ENCODE measurements at places on chromosomes 2 and 18.
A peak's percentile ranks its signal among the peaks of the same experiment; 100 is the strongest.

DNA sequence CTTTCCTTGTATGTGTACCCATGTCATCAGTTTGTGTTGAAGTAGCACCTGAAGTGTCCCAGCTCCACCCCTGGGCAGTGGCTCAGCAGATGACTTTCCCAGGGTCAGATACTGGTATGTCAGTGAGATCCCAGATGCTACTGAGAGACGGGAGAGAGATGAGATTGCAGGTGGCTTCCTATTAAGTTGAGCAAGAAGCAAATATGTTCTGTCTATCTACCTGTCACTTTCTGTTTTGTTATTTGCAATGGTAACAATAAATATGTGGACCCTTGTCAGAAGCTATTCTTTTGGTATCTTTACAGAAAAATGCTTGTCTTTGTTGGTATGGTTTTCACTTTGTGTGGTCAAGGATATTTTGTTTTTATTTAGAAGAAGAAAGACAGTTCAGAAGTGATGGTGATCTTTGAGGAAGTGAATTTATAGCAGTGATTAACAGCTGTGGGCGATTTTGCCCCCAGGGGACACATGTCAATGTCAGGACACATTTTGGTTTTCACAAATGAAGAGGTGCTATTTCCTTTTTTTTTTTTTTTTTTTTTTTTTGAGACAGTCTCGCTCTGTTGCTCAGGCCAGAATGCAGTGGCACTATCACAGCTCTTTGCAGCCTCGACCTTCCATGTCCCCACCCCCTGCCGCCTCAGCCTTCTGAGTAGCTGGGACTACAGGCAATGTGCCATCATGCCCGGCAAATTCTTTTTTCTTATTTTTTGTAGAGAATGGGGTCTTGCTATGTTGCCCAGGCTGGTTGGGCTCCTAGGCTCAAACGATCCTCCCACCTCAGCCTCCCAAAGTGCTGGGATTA, 21.4 kb downstream of the MGAT5 start:
- peak; percentile 93 for DNase-seq

GRCh38 chr2:241894056-241894641, 24.6 kb downstream of the RTP5 start:
- DNase-seq: no peak

- no peak for DNase-seq
These were observed 110.1 kb downstream of the MCFD2 start for GRCh38 chr2:46805401-46805951.

DNA sequence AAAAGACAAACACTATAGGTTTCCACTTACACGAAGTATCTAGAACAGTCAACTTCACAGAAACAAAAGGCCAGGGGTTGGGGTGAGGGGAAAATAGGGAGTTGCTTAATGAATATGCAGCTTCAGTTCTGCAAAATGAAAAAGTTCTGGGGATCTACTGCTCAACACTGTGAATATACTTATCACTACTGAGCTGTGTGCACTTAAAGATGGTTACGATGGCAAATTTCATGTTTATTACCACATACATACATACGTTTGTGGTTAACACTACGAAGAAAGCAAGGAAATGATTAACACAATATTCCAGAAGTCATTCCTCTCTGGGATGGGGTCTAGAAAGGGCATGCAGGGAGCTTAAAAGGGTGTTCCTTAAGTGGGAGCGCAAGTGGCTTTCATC, 19.3 kb downstream of the MBOAT2 start:
- no peak for DNase-seq
